ENCODE measurements at places on chromosomes 4 and X.

GRCh38 chrX:30593440-30594200 is 16.1 kb upstream of the TASL start:
- no peak for DNase-seq

- DNase-seq = no peak
Measured at GRCh38 chrX:27903960-27904359, 77.3 kb downstream of the DCAF8L1 start.

GRCh38 chr4:25029479-25030276 is 1.1 kb downstream of the LGI2 start:
- DNase-seq = no peak

- no peak for DNase-seq
Measured at GRCh38 chr4:162151850-162152249, 11.9 kb downstream of the FSTL5 start.

DNA sequence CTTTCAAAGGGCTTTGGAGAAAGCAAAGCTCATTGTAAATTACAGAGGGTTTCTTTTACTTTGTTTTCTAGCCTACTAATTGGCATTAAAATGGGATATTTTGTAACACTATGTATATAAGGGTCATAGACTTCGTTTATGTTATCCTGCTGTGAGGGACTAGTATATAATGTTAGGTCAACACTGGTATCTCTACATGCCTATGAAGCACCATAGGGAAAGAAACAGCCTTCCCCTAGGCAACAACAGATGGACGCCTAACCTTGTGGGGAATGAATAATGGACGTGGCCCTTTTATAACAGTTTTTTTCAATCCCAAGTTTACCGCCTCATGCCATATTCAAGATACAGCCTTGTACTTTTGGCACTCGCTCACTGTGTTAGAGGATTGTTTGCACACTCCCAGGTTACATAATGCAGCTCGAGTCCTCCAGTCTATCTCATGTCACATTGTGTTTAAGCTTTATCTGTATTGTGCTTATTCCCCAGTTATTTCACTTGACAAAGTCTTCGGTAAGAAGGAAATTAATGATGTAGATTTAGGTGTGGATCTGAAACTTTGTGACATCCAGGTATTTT is 711.0 kb downstream of the RPA4 start:
- no peak for DNase-seq

GRCh38 chr4:120703908-120704307 is 218.6 kb downstream of the PRDM5 start:
- no peak for DNase-seq

DNA sequence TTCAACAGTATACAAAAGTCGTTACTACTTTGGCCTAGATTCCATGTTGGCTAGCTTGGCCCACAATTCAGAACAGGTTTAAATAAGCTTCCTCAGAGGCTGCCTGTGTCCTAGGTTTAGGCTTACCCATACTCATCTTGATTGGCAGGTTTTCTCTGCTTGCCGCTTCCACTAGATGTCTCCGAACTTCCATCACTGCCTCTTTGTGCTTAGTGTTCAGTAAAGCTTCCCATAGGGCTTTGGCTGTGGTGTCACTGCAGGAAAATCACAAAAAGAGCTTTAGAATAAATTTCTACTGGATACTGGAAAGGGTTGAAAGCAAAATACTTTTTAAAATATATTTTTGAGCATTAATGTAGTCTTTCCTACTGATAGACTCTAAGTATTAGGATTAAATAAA is 52.4 kb downstream of the SCFD2 start:
- DNase-seq = peak; percentile 11

GRCh38 chr4:76882630-76883029 is 15.3 kb downstream of the SOWAHB start:
- DNase-seq = no peak

DNA sequence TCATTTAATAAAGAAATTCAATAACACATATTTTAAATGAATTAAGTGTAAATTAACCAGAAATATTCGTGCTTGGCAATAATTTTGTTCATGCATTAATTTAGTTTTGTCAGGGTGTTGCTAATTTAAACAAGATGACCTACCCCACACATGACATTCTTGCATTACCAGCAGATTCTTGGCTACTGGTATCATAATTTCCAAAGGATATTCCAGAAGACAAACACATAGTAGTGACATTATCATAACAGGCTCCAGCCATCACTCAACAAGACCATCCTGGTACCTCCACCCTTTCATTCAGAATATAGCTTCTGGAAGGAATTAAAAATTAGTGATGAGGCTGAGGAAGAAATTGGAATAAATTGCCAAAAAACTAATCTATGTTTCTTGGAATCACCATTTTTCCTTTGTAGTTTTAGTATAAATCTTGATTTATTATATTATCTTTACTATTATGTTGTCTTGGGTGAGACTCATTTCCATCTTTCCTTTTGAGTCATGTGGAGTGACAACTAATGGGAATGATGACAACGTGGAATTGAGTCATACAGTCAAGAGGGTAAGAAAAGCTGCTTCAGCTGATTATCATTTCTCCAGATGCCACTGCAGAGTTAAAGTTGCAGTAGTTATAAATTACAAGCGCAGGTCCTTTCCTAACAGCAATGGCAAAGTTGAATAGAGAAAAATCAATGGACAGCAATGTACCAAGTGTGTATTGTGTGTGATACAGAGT is 30.9 kb upstream of the HHIP start:
- DNase-seq = peak; percentile 5

DNA sequence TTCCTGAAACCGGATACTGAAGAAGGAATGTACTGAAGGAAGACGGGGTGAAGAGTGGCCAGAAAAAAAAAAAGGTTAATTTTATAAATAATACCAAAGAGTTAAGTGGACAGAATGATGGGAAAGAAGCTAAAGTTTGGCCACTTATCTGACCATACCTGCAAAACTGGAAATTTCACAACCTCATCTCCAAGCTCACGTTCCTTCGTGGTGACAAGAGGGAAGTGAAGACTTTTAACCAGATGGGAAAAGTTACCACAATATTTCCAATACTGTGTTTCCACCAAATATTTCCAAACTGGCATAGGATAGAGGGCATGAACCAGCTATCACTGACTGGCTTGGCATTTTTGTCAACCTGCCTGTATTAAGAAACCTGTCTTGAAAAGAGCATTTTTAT is 56.4 kb downstream of the MAML3 start:
- no peak for DNase-seq

- DNase-seq = no peak
Measured at GRCh38 chr4:85414972-85415371, 60.0 kb upstream of the ARHGAP24 start.

DNA sequence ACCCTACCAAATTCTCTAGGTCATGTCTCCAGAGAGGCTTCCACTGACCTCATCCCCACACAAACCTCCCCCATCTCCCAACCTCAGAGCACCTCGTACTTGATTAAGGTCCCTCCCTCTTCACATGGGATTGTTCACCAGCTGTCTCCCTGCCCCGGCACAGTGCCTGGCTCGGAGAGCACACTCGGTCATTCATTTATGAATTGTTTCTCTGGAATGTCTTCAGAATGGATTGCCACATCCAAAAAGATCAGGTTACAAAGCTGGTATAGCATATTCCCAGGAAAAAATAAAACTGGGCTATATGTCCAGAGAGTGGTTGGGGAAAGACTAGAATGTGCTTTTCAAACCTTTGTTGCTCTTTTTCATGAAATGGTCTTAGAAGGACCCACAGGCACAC is 21.6 kb downstream of the JAKMIP1 start:
- peak; percentile 49 for DNase-seq

GRCh38 chrX:43225626-43226328 is 430.3 kb upstream of the MAOA start:
- DNase-seq = peak; percentile 14

- DNase-seq = no peak
Measured at GRCh38 chrX:123455693-123456092, 271.6 kb downstream of the GRIA3 start.

DNA sequence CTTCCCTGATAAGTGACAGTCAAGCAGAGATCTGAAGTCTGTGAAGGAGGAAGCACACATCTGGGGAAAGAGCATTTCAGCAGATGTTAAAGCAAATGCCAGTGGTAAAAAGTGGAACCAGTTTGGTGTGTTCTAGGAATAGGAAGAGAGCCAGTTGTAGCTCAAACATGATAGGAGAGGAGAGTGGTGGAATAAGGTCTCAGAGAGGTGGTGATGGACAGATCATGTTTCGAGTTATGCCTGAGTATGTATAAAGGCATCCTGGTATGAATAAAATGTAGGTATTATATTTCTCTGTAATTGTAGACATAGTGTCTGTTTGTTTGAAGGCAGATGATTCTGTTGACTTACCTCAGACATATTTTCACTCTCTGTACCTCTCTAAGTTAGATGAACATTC is 89.1 kb downstream of the LARP7 start:
- no peak for DNase-seq

- DNase-seq = no peak
Measured at GRCh38 chr4:81790477-81790876, 318.8 kb upstream of the RASGEF1B start.

- no peak for DNase-seq
Measured at GRCh38 chr4:854356-854755, 28.4 kb upstream of the CPLX1 start.
